ENCODE measurements at places on chromosomes 13 and 19.
A peak's percentile ranks its signal among the peaks of the same experiment; 100 is the strongest.

DNA sequence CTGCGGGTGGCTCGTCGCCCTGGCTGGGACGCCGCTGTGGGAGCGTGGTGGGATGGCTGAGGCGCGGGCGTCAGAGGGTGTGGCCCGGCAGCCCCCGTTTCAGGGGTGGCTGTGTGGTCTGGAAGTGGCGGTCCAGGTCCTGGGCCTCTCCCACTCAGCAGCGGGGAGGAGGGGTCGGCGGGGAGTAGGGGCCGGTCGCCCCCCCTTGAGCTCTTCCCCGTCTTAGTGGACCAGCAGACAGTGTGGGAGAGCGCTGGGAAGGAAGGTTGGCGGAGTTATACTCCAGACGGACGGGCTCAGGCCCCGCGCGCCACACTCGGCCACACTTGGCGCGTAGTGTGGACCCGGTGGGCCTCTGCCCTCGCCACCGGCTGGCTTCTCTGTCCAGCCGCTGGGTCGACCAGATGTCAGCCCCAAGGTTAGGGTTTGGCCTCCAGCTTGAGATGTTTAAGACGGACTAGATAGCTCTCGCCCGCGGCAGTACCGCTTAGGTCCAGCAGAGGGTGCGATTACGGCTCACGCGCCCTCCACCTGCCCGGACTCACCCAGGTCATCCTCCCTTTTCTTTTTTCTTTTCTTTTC, 21.7 kb upstream of the ZNF429 start:
- DNase-seq: peak; percentile 11

GRCh38 chr19:35929876-35930275, 6.3 kb upstream of the LRFN3 start:
- DNase-seq: no peak

- DNase-seq: no peak
Measured at GRCh38 chr19:33804021-33804799, 7.5 kb downstream of the KCTD15 start.

DNA sequence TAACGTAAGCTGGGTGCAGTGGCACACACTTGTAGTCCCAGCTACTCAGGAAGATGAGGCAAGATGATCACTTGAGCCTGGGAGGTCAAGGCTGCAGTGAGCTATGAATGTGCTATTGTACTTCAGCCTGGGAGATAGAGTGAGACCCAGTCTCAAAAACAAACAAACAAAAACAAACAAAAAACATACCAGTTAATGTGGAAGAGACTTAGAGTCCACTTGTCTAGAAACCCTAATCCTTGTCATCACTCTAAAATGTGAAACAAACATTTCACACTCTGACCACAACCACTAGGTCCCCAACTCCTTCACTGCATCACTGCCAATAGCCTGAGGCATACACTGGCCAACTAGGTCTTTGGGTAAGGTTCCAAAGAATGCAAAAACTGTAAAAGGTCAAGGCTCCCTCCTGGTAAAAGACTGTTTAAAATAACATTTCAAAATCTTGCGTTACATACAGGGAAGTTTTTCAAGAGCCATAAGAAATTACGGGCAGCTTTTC, 28.6 kb upstream of the CYP2B6 start:
- DNase-seq: no peak

DNA sequence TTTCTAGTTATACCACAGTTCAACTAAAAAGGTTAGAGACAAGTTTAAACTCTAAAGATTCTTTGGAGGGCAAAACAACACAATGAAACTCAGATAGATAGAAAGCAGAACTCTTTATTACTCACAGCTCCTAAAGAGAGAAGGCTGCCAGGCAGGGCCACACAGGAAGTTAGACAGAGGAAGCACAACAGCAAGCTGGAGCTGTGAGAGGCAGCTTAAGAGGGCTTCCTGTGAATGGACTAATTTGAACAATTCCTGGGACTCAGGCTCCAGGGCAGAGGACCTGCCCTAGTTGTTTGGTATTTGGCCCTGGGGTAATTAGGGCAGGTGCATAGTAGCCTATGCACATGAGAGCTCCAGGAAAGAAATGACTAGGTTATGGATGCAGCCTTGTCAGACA, 803.6 kb downstream of the DIAPH3 start:
- no peak for DNase-seq

- no peak for DNase-seq
Measured at GRCh38 chr19:35011091-35011689, 11.1 kb downstream of the GRAMD1A start.

DNA sequence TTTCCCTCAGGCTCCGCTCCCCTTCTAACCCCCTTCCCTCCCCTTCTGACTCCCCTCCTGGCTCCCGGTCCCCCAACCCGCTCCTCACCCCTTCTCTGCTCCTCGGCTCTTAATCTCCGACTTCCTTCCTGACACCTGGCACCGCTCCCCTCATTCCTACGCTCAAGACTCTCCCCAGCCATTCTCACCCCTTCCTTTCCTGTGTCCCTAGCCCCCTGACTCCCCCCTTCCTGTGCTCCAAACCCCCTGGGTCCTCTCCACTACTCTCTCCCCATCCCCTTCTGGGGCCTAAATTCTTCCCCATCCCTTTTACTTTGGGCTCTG, 658 bp downstream of the CLPP start:
- DNase-seq: no peak

DNA sequence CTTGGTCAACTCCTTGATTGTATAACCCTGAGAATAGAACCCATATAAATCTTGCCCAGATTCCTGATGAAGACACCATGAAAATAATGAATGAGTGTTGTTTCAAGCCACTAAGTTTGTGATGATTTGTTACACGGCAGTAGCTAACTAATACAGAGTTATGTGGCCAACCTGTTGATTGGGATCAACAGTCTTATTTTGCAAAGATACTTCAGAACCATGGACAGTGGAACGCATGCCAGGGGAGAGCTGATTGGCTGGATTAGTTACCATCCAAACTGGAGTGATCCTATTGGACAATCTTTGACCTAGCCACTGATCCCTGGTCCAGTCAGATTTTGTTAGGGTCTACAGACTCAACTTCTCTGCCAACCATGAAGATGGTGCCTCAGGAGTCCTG, 26.6 kb downstream of the CD70 start:
- DNase-seq: no peak

GRCh38 chr13:51870616-51871015, 8.8 kb downstream of the CCDC70 start:
- no peak for DNase-seq

DNA sequence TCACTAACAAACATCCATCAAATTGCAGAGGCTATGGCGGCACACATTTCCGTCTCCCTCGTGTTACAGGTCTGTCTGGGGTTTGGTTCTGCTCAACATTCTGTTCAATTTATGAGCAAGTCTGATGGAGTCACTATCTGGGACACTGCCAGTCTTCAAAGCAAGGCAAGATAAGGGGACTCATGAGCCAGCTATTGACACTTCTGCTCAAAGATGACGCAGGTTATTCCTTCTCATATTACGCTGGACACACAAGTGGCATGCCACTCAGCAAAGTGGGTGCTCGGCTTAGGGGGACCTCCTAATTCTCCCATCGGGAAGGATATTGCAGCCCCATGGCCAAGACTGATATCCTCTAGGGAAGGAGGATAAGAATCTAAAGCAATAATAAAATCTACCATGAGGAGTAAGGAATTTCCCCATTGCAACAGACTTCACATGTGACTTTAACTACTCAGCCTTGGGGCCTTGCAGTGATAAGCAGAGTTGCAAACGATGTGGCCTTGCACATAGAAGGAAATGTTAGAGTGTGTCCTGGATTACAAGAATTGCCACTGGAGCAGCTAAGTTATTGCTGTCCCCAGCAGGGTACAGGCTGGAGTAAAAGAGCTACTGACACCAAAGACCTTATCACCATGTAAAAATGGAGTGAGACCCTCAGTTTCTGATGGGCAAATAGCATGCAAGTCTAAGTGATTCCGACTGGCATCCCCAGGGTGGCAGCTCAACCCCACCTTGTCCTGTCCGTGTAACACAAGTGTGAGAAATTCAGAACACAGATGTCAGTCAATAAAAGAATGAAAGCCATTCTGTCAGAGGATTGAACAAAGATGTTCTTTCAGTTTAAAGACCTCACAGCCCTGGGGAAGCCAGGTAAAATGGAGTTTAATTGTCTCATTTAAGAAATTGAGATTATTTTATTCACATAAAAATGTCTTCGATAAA, 306.1 kb downstream of the IRS2 start:
- DNase-seq: no peak

- DNase-seq: no peak
Measured at GRCh38 chr19:19602713-19603324, 15.7 kb downstream of the PBX4 start.

DNA sequence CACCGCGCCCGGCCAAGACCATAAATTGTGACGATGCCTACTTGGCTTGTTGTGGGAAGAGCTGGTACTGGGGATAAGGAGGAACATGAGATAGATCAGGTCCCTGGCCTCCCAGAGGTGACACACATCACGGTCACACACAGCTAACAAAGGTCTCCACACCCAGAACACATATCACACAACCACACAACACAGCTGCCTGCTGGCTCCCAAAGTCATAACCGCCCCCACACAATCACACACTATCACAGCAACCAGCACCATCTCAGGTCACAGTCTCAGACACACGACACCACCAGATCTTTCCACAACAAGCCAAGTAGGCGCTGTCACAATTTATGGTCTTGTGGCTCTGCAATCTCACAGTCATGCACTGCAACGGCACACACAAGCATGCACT, 5.7 kb downstream of the COL5A3 start:
- no peak for DNase-seq

- no peak for DNase-seq
Measured at GRCh38 chr19:29247471-29247870, 34.5 kb upstream of the UQCRFS1 start.

- no peak for DNase-seq
Measured at GRCh38 chr19:39224910-39225309, 19.9 kb downstream of the IFNL3 start.

DNA sequence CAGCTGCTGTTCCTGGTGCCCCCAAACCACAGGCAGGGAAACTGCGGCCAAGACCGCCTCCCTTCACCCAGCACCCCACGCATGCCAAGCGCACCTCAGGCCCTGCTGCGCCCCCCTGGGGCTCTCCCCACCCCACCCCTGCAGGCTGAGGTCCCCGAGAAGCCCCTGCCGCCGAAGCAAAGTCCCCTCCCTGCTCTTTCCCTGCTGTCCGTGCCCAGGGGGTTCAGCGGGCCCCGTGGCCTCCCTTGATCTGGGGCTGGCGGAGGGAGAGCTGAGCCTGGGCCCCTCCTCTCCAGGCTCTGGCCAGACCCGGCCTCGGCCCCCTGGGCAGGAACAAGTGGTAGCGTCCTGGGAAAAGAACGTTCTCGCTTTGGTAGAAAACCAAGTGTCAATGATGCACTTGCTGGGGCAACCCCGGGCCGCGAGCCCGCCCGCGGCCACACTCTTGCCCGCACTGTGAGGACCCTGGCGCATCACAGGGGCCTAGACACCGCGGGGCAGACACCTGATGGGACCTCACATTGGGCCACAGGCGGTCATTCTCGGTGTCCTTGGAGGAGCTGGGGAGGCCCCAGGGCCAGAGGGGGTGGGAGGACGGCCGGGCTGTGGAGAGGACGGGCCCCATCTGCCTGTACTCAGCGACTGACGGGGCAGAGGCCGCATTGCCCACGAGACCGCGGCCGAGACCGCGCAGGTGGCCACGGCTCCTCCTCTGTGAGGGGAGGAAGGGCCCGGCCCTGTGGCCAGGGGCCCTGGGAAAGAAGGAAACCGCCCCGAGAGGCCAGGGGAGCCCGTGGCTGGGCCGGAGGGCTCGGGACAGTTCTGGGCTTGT, 29.0 kb downstream of the GPX4 start:
- DNase-seq: no peak

Measured in NCI-H2107 (cell line).